Islet precursor cell (in vitro differentiated cells): ENCODE measurements at places on chromosomes 4 and X.
A peak's percentile ranks its signal among the peaks of the same experiment; 100 is the strongest.

- no peak for DNase-seq
These were observed 209.4 kb upstream of the NEIL3 start for GRCh38 chr4:177100307-177100706.

- DNase-seq: no peak
These were observed 16.9 kb upstream of the HPRT1 start for GRCh38 chrX:134443020-134443419.

DNA sequence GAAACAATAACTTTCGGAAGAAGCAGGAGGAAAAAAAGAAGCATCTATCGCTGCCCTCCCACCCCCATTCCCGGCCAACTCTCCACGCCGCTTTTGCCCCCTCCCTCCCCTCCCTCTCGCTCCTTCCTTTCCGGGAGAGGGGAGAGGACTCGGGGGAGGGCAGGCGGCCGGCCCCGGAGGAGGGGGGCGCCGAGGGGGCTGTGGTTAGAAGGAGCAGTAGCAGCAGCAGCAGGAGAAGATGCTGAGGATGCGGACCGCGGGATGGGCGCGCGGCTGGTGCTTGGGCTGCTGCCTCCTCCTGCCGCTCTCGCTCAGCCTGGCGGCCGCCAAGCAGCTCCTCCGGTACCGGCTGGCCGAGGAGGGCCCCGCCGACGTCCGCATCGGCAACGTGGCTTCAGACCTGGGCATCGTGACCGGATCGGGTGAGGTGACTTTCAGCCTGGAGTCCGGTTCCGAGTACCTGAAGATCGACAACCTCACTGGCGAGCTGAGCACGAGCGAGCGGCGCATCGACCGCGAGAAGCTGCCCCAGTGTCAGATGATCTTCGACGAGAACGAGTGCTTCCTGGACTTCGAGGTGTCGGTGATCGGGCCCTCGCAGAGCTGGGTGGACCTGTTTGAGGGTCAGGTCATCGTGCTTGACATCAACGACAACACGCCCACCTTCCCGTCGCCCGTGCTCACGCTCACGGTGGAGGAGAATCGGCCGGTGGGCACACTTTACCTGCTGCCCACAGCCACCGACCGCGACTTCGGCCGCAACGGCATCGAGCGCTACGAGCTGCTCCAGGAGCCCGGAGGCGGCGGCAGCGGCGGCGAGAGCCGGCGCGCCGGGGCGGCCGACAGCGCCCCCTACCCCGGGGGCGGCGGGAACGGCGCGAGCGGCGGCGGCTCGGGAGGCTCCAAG, 1.3 kb downstream of the PCDH7 start:
- peak; percentile 74 for DNase-seq

- no peak for DNase-seq
These were observed 344.7 kb downstream of the PABPC4L start for GRCh38 chr4:133856731-133857355.

DNA sequence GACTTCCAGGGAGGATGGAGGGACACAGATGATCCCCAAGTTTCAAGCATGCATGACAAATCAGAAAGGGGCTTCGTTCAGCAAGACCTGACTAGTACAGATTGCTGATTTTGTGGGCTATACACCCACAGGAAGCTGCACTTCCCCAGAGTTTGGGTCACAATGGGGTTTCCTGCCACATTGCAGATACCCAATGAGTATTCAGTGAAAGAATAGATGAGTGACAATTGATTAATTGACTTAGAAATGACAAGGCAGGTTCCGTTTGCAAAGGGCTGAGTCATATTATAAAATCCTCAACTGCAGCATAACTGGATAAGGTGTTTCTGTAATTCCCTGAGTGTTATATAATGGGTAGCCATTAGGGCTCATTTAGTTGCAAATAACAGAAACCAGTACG, 146.6 kb upstream of the TBL1X start:
- no peak for DNase-seq

DNA sequence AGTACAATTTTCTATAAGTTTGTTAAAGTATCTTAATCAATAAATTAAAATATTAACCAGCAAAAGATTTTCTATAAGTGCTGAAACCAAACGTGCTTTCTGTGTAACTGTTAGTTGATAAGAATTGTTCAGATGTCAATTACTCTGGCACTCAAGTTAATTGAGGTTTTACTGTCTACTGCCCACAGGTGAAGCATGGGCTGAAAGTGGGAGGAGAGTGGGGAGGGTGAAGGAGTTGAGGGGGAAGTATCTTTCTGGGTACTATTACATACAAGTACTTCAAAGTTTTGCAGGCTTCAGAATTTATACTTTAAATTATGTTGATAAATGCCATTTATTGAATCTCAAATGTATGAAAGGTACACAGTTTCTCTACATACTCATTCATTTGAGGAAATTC, 19.1 kb upstream of the CXCL3 start:
- no peak for DNase-seq

DNA sequence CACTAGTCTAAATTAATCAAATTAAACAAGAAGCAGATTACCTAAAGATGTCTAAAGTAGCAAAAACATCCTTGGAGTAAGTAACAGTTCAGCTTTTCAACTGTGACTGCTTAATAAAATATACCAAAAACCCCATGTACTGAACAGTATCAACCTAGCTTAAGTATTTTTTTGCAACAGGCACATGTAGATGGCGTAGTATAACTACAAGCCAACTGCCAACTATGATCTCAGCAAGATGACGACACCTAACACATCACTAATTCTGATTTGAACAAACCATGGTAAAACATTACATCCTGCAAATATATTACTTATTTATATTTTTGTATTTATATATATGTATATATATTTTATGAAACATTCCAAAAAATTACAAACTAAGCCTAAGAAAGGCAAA, 24.5 kb downstream of the DHX15 start:
- no peak for DNase-seq

GRCh38 chr4:89196056-89196674, 84.8 kb downstream of the TIGD2 start:
- no peak for DNase-seq

GRCh38 chr4:28226962-28227361, 1366.3 kb downstream of the STIM2 start:
- DNase-seq: no peak

DNA sequence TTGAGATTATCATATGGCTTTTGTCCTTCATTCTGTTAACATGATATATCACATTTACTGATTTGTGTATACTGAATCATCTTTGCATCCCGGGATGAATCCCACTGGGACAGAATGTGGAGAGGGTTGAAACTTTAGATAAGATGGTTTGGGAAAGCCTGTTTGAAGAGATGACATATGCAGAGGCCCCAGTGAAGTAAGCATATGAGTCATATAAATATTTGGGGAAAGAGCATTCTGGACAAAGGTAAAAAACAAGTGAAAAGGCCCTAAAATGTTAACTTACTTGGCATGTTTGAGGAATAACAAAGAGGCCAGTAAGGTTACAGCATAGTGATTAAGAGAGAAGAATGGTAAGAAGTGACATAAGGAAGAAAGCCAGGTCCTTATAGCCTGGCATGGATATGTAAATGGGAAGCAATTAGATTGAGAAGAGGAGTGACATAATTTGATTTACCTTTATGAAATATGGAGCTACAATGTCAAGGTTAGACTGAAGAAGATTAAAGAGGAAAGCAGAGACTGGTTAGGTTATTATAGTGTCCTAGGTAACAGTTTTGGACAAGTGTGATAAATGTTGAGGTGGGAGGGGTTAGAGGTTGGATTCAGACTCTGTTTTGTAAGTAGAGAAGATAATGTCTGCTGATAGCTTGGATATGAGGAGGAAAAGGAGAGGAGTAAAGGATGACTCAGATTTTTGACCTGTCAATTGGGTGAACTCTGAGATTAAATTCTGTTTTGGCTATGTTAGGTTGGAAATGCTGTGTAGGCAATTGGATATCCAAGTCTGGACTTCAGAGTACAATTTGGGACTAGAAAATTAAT, 54.6 kb upstream of the DRP2 start:
- DNase-seq: no peak

DNA sequence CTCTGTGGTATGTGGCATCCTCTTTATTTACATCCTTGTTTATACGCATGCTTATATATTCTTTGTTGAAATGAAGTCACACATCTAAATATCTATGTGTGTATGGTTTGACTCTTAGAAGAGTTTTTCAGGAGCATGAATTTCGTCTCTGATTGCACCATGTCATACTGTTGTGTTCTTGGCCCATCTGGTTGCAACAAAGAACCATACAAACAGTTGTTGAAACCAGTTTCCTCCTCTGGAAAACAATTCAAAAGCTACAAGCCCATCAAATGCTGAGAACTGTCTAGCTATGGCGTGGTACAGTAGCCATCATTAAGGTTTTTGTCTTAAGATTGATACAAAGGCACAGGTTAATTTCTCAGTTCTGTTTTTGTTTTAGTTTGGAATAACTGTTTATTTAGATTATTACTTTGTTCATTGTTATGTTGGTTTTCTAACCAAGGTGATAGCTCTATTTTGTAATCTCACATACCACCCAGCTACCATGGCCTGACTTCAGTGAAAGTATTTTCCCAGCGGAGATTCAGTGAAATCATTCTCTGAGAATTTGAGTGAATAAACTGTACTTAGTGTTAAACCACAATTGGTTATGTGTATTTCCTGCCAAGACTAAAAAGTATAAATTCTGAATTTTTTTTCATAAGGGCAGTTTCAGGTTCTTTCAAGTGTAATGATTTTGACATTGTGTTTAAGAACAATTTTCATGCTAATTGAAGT, 91.0 kb downstream of the ARHGAP24 start:
- DNase-seq: no peak

- DNase-seq: no peak
These were observed 126.3 kb downstream of the ADAMTS3 start for GRCh38 chr4:72442715-72443114.

- no peak for DNase-seq
These were observed 110.6 kb downstream of the ANK2 start for GRCh38 chr4:113159942-113160545.

DNA sequence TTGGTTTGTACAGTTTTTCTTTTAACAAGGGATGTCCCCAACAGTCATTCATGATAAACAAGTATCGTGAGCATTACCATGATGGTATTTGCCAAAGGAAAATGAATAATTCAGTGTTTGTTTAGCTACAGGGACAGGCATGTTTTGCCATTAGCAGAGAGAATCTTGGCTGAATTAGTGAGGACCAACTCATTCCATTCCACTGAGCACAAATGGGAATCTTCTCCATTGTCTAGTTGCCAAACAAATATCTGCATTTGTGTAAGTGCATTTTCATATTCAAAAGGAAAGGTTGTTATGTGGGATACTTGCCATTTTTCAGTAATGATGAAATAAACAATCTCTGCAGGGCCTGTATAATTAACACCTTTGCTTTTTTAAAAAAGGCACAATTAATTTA, 1762.6 kb downstream of the RPA4 start:
- no peak for DNase-seq

DNA sequence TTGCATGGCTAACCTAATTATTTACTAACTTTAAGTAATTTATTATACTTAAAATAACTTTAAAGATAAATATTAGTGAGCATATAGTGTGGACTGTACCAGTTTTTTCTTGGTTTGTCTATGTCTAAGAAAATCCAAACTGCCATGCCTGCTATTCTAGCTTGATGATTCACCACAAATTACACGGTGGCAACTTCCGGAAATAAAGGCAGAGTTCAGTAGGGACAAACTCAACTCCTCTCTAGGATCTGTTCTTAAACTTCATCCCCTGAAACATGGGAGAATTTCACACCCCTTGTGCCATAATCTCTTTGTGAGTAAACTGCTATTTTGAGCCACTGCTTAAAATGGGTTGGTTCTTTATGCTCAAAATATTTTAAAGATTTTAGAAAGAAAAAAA, 213.6 kb upstream of the NRK start:
- no peak for DNase-seq

- DNase-seq: no peak
These were observed 41.6 kb downstream of the TRPC5OS start for GRCh38 chrX:111917591-111917990.

- no peak for DNase-seq
These were observed 40.0 kb downstream of the C4orf51 start for GRCh38 chr4:145719752-145720624.

- no peak for DNase-seq
These were observed 67.7 kb downstream of the DCLK2 start for GRCh38 chr4:150145946-150146340.

GRCh38 chr4:85933291-85933640, 426.6 kb downstream of the MAPK10 start:
- DNase-seq: no peak

DNA sequence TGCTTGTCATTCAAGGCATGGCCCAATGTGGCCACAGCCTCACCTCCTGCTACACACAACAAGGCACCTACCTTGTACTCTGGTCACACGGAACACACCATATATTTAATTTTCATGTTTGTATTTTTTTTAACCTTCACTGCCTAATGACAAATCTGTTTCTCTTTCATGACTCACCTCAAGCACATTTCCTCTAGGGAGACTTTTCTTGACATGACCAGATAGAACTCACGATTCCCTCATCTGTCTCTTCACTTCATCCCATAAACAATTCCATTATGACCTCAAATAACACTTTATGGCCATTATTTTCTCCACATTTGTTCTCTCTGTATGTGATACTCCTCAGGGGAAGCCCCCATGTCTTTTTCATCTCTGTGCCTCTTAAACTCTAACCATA, 11.1 kb downstream of the DRP2 start:
- no peak for DNase-seq

- DNase-seq: no peak
These were observed 161.7 kb downstream of the BRWD3 start for GRCh38 chrX:80648023-80648422.

GRCh38 chr4:7199771-7200441, 7.6 kb downstream of the SORCS2 start:
- DNase-seq: peak; percentile 51

DNA sequence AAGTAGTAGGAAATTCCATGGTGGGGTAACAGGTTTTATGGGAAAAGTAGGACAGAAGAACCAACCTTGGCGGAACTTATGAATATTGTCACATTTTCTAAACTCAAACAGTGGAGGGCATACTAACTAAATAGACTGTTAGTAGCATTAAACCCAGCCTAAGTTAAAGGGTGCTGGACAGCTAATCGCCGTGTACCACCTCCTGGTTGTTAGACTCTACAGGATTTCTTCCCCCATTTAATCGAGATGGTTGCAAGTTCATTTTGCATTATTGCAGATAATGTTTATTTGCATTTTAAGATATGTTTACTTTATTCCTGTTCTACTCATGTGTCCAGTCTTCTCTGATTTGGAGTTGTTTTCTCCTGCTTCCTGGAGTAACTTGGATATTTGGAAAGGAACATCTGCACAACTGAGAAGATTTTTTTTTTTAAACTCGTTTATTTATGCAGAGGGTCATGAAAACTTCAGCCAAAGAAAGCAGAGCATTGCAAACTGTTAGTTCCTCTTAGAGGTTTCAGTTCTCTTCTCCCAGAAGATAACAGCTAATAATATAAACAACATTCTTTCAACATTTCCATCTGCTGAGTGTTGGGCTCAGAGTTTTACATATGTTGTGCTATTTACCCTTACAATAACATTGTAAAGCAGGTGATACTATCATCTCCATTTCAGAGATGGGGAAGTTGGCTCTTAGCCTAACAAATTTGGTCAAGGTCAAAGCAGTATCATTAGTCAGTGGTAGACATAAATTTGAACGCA, 51.5 kb upstream of the TBC1D9 start:
- no peak for DNase-seq

GRCh38 chr4:88928852-88929251, 128.1 kb downstream of the FAM13A start:
- DNase-seq: no peak
